CD14-positive monocyte (primary cell): ENCODE measurements at places on chromosomes 13 and 19. TPM values are rescaled to one million over a fixed set of nuclear protein-coding genes. Genes with fewer than 3 reads are reported as not detected.

GRCh38 chr19:755063-755462, 4.2 kb downstream of the MISP start:
- H3K27me3 ChIP-seq: no peaks in the 10 kb centered on the region
- H3K4me1 ChIP-seq: peaks cover 17% of the 10 kb centered on the region
- no peak for DNase-seq
- no peak overlapping the region for H3K4me3 ChIP-seq

DNA sequence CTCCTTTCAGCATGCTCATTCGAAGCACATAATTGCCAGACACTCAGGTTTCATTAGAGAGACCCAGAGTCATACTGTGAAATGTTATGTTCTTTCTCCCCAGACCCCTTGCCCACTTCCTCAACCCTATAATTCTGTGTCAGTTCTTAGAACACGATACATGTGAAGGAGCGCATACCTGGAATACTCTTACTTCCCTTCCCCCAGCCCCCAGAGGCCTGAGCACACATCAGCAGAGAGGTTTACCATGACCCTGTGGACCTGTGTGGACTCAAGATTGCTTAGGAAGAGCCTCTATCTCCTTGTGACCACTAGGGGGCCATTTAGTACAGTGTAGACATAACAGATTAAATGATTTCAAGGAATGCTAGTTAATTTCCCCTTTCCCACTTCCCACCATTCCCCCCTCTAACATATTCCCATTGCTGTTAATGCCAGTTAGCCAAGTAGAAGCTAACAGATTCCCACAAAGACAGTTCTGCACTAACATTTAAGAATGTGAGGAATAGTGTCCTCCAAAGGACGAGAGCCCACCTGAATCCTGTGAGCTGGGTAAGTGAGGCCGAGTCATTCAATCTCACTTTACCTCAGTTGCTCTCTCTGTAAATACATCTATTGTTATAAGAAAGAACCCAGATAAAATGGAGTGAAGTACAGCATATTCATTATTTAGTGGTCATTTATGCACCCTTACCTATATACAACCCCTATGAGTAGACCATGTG, 154.2 kb upstream of the MAB21L1 start:
- no peak overlapping the region for H3K27ac ChIP-seq
- no peaks in the 10 kb centered on the region for H3K4me1 ChIP-seq
- no peaks in the 10 kb centered on the region for H3K27me3 ChIP-seq

DNA sequence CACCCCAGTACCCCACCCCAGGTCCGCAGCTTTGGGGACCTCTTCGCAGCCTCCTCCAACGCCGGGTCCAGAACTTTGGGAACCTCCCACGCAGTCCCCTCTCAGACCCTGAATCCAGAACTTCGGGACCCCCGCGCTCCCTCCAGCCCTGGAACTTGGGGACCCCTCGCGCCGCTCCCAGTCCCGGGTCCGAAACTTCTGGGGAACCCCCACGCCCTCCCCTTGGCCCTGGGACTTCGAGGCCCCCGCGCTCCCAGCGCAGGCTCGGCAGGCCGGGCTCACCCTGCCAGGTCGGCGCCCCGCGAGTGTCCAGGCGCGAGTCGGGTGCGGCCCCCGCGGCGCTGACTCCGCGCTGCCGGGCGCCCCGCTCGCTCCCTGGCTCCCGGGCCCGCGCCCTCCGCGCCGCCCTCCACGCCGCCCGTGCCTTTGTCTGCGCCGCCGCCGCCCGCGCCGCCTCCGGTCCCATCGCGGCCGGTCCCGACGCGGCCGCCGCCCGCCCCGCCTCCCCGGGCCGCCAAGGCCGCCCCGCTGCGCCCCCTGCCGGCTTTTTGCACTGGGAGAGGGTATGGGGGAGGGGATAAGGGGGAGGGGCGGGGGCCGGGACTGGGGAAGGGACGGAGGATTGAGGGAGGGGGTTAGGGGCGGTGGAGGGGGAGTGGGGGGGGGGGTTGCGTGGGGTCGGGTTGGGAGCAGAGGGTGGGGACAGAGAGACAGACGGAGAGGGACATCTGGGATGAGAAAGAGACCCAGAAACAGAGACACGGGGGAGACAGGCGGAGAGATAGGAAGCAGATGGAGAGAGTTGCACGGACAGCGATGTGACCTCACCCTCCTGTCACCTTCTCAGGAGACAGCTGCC, at the start of gene HOMER3:
Gene HOMER3 (minus strand): TSS at position 449 of the 859 bp plus-strand sequence. CDS start 2,235 bp downstream, outside the sequence.
- H3K4me3 ChIP-seq: peak within 1 kb of the TSS; percentile 91
- peaks cover 16% of the 10 kb centered on the region for H3K36me3 ChIP-seq
- peak; percentile 49 for DNase-seq
- H3K27me3 ChIP-seq: no peaks in the 10 kb centered on the region
- peaks cover 28% of the 10 kb centered on the region for H3K4me1 ChIP-seq
- H3K27ac ChIP-seq: peak within 1 kb of the TSS; percentile 53

DNA sequence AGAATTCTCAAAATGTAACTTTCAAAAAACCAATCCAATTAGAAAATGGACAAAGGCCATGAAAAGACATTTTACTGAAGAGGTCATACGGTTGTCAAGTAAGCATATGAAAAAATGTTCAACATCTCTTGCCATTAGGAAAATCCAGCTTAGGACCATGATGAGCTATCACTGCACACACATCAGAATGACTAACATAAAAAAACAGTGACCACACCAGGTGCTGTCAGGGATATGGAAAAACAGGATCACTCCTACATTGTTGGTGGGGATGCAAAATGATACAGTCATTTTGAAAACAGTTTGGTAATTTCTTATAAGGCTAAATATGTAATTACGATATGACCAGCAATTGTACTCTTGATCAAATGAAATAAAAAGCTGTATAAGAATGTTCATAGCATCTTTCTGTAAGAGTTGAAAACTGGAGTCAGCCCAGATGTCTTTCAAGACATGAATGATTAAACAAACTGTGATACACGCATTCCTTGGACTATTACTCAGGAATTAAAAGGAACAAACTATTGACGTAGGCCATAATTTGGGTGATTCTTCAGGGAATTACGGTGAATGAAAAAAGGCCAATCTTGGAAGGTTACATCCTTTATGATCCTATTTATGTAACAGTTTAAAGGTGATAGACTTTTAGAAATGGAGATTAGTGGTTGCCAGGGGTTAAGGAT, 26.9 kb upstream of the RCBTB2 start:
- no peaks in the 10 kb centered on the region for H3K27me3 ChIP-seq
- H3K36me3 ChIP-seq: no peaks in the 10 kb centered on the region
- H3K27ac ChIP-seq: no peak overlapping the region
- peak overlapping the region; percentile 3 for H3K4me3 ChIP-seq
- DNase-seq: no peak

Gene SMIM44
- polyA plus RNA-seq: not detected
